Stimulated activated CD8-positive, alpha-beta memory T cell treated with anti-CD3 and anti-CD28 coated beads, Interleukin-15, amount 100 ng/mL, for 24 hours (primary cell): ENCODE measurements at places on chromosomes 7 and 10.

GRCh38 chr10:97573021-97573420, 442 bp downstream of the ANKRD2 start:
- DNase-seq = no peak

DNA sequence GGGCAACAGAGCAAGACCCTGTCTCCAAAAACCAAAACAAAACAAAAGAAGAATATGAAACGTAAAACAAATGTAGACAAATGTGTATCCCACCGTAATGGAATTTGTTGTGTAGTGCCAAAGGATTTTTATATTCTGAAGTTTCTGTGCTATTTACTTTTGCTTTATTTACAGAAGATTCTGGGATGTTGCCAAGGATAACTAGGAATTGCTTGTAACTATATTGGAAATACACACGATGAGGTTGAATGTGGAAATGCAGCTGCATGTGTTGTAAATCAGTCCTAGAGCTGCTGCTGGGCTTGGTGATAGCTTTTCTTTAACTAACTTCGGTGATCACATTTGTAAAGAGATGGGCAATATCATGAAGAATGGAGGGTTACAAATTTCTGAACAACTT, 39.5 kb downstream of the GALNT17 start:
- DNase-seq = no peak

DNA sequence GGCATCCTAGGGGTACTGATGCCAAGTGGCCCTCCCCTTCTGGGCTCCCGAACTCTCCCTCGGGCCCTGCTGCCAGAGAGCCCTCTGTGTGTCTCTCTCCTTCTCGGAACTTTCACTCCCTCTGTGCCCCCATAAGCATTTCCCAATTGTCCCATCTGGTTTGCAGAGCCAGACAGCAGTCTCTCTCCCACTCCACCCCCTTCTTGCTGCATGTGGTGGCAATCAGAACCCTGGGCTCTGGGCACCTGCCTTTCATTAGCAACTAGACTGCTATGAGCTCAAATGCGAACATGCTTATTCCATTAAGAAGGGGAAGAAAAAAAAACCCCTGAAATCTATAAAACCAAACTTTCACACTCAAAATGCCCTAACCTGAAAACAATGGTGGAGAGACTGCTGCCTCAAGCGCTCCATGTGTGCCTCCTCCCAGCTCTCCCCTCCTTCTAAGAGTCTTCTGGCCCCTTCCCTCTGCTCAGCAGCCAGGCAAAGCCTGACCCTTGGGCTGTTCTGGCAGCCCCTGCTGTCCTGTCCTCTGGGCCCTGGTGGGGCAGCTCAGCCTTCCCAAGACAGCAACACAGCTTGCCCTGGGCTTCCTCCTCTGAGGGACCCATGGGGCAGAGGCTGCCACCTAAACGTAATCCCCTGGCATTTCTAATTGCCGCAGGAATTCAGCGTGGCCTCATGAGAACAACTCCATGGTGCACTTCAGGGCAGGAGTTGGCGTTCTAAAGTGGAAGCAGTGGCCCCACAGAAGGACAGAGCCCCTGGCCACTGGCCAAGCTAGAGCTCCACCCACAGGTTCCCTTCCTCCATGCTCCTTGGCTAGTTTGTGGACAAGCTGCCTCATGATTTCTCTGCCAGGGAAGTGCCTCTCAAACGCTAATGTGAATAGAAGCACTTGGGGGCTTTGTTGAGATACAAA, 415.4 kb downstream of the PLXNA4 start:
- no peak for DNase-seq

GRCh38 chr7:70703785-70704184, 428.2 kb upstream of the GALNT17 start:
- DNase-seq = no peak

DNA sequence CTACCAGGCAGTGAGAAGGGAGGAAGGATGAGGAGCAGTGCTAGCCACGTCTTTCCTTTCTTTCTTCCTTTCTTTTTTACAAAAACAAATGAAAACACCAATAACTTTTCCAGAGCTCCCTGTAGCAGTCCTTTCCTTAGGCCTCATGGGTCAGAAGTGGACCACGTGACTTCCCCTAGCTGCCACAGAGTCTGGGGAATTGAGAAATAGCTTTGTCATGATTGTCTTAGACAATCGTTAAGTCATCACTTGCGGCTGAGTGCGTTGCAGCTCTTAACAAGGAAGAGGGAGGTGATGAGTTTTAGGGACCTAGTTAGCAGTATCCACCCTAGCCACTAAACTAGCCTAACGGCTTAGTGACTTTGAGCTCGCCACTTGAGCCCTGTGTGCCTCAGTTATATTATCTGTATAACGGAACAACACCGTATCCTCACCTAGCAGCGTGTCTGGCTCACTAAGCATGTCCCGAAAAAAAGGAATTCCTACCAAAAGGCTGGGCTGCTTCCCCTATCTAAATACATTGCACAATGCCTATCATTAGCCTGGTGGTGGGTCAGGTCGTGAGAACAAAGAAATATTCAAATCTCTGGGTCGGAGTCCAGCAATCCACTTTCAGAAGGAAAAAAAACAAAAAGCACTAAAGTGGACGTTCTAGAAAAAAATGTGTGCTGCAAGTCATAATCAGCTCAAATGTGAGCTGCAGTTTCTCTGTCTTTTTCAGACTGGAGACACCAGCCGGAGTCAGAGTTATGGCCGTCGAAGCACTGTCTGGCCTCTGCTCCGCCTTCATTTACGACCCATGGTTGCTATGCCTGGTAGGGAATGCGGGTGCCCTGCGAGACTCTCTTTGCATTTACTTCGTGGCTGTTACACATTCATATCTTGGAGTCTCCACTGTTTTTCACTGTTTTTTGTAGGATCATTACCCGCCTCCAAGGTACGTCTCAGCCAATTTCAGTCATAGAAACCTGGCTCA, 338.5 kb upstream of the FOXK1 start:
- DNase-seq = no peak

DNA sequence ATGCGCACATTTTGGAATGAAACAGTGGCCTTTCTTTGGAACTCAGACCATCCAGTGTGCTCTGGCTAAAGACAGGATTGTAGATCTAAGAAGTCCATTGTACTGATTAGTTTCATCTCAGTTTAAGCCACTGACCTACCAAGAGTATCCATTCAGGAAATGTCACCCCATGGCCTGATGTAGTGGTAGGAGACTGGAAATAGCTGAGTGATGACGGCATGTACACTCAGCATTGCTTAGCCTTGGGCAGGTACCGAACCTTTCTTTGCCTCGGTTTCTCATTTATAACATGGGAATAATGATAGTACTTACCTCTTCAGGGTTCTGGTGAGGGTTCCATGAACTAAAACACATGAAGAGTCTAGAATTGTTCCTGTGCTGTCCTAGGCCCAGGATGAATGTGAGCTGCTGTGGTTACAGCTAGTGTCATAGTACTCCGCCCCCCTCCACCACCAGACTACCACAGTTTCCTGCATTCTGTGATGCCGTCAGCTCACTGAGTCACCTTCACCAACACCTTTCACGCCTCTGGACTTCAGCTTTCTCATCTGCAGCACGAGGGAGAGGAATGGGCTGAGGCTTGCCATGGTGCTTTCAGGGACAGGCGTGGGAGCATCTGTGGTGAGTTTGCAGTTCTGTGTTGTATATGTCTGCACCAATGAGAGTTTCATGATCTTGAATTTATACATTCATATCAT, 484.0 kb upstream of the GALNT17 start:
- DNase-seq = peak; percentile 40

GRCh38 chr7:84549409-84549808, 354.8 kb upstream of the SEMA3A start:
- DNase-seq = no peak

- DNase-seq = no peak
Measured at GRCh38 chr7:36468370-36469101, 78.9 kb downstream of the ANLN start.

GRCh38 chr7:42006801-42007513, 230.1 kb downstream of the GLI3 start:
- no peak for DNase-seq

GRCh38 chr10:48907730-48908129, 31.9 kb downstream of the LRRC18 start:
- DNase-seq = no peak

DNA sequence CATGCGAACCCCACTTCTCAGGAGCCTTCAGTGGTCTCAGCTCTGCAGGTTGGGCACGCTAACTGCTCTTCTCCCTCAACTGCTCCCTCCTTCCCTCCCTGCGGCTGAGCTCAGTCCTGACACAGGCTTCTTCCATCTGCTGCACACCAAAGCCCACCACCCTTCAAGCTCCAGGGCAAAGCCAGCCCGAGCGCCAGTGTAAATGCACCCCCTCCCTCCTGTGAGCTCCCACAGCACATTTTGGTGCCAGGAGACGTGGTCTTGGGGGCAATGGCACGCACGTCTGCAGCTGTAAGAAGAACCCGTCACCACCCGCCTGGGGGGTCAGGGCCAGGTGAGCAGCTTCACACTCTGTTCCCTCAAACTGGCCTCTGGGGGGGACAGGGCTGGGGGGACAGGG, 15.9 kb downstream of the VIPR2 start:
- DNase-seq = no peak

DNA sequence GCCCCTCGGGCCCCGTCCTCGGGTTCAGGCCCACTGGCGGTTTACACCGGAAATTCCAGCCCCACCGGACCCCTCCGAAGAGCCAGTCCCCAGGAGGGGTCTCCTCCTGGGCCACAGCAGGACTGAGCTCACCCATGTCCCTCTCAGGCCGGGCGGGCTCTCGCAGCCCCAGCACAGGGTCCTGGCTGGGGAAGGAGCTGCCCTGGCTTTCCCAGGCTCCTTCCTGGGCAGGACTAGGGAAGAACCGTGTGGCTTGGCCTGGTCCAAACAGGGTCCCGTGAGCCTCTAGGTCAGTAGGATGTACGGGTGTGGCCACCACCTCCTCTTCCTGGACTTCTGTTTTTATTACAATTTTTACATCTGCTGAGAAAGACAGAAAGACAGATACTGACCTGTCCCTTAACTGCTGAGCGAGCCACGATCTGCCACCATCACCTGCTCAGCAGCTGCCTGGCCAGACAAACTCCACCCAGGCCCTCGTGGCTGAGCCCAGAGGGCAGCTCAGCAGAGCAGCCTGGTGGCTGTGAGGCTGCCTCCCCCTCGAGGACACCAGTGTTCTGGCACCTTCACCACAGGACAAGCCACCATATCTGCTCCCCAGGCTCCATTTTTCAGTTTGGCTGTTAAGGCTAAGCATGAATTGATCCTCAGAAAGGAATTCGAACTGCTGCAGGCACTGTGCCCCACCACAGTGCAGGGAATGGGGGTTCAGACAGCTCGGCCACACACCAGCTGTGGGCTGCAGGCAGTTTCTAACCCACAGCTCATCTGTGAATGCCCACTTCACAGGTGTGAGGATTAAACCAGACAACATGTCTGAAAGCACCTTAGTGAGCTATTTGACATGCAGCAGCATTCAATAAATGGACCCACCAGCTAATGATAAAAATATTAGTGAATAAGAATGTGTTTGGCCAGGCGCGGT, 14.5 kb upstream of the ZNF777 start:
- DNase-seq = no peak

GRCh38 chr10:15419279-15419874, 48.3 kb upstream of the FAM171A1 start:
- DNase-seq = no peak

DNA sequence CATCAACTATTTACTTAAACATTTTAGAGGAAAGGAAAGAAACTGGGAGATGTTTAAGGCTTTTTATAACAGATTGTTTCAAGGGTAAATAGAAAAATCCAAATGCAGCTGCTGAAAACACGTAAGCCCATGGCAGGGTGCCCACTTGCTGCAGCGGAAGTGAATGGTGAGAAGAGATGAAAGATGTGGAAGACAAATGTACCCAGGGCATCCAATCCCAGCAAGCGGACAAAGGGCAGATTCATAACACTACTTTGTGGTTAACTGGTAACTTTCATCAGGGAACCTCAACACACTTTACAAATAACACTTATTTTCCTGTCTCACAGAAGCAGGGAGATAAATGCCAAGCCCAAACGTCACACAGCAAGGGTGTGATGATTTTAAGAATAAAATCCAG, 358.4 kb downstream of the KCNMA1 start:
- no peak for DNase-seq

GRCh38 chr7:126776498-126776897, 476.2 kb downstream of the GRM8 start:
- no peak for DNase-seq

DNA sequence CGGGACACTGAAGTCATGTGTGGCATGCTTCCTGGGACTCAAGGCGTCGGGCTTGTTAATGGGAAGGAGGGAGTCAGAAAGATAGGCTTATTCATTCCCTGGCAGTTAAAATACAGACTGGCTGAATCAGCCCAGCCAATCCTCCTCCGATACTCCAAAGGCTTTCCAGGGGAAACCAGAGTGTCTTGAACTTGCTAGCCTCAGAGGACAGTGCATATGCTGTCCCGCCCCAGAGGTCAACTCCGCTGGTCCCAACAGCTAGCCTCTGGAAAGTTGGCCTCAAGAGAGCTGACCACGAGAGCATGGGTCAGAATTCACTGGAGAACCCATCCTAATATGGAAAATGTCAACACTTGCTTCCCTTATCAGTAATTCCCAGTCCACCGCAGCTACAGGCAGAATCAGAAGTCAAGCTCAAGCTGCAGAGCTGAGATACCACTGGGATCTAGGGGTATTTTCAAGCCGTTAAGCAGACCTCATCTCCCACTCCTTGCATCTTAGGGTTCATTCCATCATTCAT, 43.0 kb downstream of the ELMO1 start:
- DNase-seq = no peak

- DNase-seq = no peak
Measured at GRCh38 chr10:48655411-48656240, 29.0 kb upstream of the WDFY4 start.

GRCh38 chr7:98483276-98483963, 82.5 kb upstream of the BAIAP2L1 start:
- DNase-seq = no peak

DNA sequence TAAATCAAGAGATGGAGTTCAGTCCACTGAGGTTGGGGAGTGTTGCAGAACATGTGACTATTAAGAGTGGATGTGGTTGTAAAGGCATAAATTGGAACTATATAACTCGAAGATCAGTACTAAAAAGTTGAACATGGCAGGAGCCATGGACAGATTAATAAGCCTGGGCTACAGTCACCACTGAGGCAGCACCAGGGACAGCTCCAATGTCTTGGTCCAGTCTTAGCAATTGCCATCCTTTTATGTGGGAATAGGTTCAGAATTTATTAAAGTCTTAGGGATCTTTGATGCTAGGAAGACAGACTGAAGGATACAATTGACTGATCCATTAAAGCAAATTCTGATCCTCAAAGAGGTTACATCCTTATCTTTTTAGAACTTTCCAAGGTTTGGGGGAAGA, 156.6 kb downstream of the ADRA2A start:
- no peak for DNase-seq

- no peak for DNase-seq
Measured at GRCh38 chr7:41275255-41275654, 427.6 kb downstream of the INHBA start.
